KBM-7 (cell line): ENCODE measurements at places on chromosomes 12 and 14.

GRCh38 chr12:108253540-108253939 is 85.6 kb downstream of the CMKLR1 start:
- no peak for DNase-seq

DNA sequence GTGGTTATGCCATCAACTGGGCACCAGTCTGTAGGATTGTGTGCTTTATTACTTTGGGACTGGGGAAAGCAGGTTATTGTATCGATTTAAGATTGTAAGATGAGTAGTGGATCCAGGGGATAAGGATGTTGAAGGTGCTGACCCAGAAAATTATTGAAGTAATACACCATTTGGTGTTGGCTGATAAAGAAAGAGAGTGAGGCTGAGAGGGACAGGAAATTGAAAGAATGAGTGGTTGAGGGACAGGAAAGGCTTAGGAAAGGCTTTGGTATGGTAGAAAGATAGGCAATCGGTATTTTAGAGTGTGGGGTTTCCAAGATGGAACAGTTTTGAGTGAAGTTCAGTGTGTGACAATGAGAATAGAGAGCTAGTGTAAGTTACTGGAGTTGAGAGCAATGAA is 12.3 kb downstream of the PPHLN1 start:
- DNase-seq: no peak

- no peak for DNase-seq
These were observed 46.7 kb downstream of the FAM222A start for GRCh38 chr12:109760031-109760929.

DNA sequence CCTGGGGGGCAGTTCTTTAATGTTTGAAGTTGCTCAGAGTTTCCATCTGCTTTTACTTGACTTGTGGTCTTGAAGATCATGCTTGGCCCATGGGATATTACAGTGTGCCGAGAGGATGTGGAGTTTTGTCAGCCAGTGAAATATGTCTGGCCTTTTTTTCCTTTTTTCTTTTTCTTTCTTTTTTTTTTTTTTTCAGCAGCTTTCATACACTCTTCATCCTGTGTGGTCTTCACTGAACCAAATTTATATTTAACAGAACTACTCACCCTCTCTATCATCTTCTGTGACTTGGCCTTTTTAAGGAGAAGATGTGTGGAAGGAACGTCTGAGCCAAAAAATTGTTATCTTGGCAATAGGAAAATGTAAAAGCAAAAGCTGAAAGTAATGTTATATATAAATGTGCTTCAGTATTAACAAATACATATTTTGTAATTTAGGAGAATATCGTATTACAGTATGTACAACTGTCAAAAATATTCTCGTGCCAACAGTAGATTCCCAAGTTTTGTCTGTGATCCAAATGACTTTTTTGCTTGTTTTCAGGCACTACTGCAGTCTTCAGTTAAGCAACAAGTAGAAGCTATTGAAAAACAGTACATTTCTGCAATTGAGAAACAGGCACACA is 200.6 kb downstream of the CCDC91 start:
- no peak for DNase-seq

- DNase-seq: no peak
These were observed 415.2 kb upstream of the OR4E1 start for GRCh38 chr14:22088614-22089342.

DNA sequence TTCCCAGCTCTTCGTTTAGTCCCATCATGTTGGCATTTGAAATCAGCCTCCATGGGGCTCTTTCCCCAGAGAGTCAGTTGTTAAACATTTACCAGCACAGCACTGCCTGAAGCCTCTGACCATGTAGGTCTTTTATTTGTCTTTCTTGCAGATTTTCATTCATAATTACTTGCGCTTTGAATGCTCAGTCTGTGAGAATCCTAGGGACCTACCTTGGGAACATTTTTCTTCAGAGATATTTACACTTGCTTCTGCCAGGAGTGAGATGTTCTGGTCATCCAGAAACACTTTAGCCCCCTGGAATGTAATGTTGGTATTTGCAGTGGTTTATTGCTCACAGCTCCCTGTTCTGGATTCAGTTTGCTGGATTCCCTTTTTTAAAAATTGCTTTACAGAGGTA is 41.7 kb downstream of the RPH3A start:
- no peak for DNase-seq

GRCh38 chr14:50839048-50839447 is 8.1 kb upstream of the NIN start:
- DNase-seq: no peak

DNA sequence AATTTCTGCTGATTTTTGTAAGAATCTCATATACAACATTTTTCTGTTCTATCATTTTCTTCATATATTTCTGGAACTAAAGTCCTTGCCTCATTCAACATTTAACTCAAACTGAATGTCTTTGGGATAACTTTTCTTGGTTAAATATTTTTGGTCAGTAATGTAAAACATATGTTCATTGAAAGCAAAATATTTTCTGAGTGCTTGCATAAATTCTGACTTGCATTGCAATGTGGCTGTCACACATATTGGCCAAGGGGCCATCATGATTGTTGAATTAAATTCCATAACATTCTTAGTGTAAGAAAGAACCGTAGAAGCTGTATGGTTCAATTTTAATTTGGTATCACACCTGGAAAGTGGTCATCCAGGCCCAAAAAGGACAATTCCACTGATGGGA is 369.4 kb downstream of the GALC start:
- DNase-seq: no peak

GRCh38 chr12:71562676-71563595 is 100.7 kb downstream of the ZFC3H1 start:
- no peak for DNase-seq

DNA sequence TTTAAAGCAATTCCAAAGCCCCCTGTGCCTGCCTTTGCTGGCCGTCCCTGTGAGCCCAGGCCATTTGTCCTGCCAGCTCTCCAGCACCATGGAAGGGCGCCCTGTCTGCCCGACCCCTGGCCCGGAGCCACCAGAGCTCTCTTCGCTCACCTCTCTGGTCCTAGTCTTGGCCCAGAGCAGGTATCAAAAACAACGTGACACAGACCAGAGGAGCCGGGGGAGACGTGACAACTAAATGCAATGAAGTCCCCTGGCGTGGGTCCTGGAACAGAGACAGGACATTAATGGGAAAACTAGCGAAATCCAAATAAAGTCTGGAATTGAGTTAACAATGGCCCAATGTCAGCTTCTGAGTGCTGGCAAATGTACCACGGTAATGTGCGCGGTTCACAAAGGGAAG is 83.2 kb upstream of the DIO3 start:
- DNase-seq: no peak

DNA sequence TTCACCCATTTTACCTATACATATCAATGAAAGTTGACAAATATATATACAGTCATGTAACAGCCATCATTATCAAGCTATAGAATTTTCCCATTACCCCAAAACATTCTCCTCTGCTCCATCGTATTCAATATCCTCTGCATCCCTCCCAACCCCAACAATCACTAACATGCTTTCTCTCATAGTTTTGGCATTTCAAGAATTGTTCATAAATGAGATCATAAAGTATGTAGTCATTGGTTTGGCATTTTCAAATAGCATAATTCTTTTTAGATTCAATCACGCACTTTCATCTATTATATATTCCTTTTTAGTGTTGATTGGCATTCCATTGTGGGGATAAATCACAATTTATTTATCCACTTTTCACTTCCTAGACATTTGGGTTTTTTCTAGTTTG is 866.0 kb upstream of the TMEM132C start:
- DNase-seq: no peak

GRCh38 chr12:25824734-25825133 is 133.7 kb upstream of the RASSF8 start:
- no peak for DNase-seq

DNA sequence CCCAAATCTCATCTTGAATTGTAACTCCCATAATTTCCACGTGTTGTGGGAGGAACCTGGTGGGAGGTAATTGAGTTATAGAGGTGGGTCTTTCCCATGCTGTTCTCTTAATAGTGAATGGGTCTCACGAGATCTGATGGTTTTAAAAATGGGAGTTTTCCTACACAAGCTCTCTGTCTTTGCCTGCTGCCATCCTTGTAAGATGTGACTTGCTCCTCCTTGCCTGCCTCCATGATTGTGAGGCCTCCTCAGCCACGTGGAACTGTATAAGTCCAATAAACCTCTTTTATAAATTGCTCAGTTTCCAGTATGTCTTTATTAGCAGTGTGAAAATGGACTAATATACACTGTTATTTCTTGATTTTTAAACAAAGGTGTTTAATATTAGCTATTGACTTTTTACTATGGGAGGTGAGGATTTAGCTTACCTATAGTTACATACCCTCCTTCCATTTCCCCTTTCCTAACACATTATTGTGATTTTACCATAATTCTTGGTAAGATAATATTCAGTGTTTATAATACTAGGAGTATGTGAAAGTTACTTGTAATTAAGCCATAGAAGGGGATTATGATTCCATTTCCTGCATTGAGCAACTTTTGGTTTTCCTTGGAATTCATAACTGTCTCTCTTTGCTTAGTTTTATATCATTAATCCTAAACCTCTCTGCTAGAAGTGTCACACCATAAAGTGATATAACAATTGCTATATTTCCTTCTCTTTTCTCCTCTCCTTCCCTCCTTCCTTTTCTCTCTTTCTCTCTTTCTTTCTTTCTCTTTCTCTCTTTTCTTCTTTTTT is 151.0 kb upstream of the KRAS start:
- no peak for DNase-seq

DNA sequence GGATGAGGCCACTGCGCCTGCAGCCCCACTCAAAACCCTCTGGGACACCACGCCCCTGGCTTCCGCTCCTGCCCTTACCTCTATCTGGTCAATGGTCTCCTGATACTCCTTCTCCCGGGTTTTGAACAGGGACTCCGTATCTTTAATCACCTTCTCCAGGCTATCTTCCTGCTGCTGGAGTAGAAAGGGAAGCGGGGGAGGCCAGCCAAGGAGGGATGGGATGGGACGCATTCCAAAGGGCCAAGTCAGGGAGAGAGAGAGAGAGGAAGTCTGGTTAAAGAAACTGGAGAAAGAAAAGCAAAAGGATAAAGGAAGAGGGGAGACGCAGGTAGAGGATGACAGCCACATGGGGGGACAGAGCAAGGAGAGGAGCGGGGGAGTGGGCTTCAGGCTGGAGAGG is 7.9 kb downstream of the IFFO1 start:
- DNase-seq: no peak

- DNase-seq: no peak
These were observed 63.4 kb downstream of the ITPR2 start for GRCh38 chr12:26769611-26770010.

GRCh38 chr12:48618541-48618940 is 48.7 kb upstream of the LALBA start:
- DNase-seq: peak; percentile 84

- DNase-seq: peak; percentile 11
These were observed 55.4 kb downstream of the RPAP3 start for GRCh38 chr12:47650469-47650868.

GRCh38 chr14:94382099-94382715 is 6.2 kb downstream of the SERPINA1 start:
- no peak for DNase-seq

GRCh38 chr14:96205978-96206360 is 1.3 kb downstream of the BDKRB2 start:
- DNase-seq: no peak

DNA sequence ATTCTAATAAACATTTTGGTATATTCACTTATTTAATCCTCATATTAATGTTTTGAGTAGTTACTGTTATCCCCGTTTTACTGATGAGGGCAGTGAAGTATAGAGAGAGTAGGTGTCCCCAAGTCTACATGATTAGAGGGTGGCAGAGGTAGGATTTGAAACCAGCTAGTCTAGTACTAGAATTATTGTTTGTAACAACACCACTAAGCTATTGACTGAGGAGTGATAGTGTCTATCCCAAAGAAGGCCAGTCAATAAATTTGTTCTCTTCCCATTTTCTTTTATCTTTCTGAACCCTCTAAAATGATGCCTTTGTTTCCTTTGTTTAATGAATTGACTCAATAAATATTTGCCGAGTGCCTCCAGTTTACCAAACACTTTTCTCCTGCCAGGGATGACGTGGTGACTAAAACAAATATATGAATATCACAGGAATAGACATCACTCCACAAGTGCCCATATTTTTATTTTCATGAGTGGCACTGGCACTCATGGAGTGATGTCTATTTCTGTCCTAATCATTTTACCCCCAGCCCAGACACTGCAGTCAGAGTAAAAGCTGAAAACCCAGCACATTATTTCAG is 247.5 kb downstream of the SLC16A7 start:
- DNase-seq: no peak

- DNase-seq: no peak
These were observed 28.2 kb downstream of the ST8SIA1 start for GRCh38 chr12:22306311-22306710.

DNA sequence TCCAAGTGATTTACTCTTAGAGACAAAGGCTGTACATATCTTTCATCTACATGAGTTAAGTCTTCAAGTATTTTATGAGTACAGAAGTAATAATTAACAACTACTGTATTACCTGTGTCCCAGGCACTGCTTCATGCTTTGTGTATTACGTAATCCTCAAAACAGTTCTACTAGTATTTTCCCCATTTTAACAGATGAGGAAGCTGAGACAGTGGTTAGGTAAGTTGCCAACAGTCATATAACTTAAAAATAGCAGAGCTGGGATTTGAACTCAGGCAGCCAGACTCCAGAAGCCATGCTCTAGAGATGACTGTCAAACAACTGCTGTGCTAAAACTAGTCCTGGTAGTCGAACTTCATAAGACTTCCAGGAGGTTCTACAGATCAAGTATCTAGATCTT is 10.7 kb downstream of the TRMT5 start:
- DNase-seq: peak; percentile 50

DNA sequence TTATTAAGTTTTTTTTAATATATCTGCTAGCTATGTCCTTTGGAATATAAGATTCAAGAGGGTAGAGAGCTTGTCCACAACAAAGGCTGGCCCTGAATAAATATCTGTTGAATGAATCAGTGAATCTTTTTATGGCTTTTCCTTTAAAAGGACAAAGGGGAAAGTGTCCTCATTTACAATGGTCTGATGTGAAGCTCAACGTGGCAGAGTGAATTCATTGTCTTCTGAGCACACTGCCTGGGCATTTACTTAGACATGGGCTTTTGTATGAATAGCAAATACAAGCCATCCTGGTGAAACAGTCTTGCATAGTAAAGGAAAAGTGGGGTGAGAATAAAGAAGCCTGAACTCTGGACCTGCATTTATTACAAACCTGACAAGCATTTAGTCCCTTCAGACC is 201.2 kb downstream of the NELL2 start:
- no peak for DNase-seq

GRCh38 chr12:65561798-65562382 is 262.4 kb upstream of the HMGA2 start:
- DNase-seq: no peak

DNA sequence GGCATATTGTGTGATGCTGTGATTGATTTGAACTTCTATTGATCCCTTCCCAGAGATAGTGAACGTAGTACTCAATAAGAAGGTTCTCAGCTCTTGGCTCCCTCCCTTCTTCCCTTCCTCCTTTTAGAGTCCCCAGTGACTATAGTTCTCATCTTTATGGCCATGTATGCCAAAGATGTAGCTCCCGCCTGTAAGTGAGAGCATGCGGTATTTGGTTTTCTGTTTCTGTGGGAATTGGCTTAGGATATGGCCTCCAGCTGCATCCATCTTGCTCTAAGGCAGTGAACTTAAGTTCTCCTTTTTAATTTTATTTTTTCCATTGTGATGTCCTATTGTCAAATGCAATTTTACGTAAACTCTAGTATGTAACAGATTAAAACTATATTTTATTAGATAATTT is 109.5 kb downstream of the AEBP2 start:
- no peak for DNase-seq

GRCh38 chr14:55963295-55963694 is 154.9 kb upstream of the PELI2 start:
- DNase-seq: no peak
